ENCODE measurements at places on chromosomes 2 and 18.

- no peak overlapping the region for H3K27ac ChIP-seq
- no peak for DNase-seq
- H3K4me3 ChIP-seq = no peak overlapping the region
- H3K4me1 ChIP-seq = no peaks in the 10 kb centered on the region
Observed at GRCh38 chr2:136319237-136319636, 201.3 kb upstream of the CXCR4 start.

- peak overlapping the region; percentile 31 for H3K27ac ChIP-seq
- no peak for DNase-seq
- H3K27me3 ChIP-seq = no peaks in the 10 kb centered on the region
- H3K36me3 ChIP-seq = peaks cover 20% of the 10 kb centered on the region
- H3K4me3 ChIP-seq = no peak overlapping the region
- peaks cover 4% of the 10 kb centered on the region for H3K4me1 ChIP-seq
Observed at GRCh38 chr2:60764736-60765534, 8.9 kb downstream of the PAPOLG start.

GRCh38 chr2:128368437-128369107 lies 49.9 kb upstream of the HS6ST1 start:
- no peak overlapping the region for H3K4me3 ChIP-seq
- peaks cover 20% of the 10 kb centered on the region for H3K4me1 ChIP-seq
- no peak overlapping the region for H3K27ac ChIP-seq
- no peaks in the 10 kb centered on the region for H3K36me3 ChIP-seq

DNA sequence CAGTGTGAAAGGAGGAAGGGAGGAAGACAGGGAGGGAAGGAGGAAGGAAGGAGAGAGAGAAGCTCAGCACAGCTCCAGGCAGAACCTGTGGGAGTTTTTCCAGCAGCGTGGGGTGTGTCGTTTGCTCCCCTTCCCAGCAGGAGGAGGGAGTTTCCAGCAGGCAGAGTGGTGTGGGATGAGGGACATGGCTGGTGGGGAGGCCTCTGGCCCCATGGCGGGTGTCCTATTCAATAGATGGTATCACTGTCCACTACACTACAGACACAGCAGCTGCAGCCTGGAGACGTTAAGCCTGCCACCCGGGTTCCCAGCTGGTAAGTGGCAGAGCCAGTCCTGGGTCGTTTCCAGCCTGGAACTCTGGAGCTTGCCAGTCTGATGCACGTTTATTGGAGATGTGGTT lies 44.7 kb downstream of the GLI2 start:
- peaks cover 32% of the 10 kb centered on the region for H3K4me1 ChIP-seq
- H3K27me3 ChIP-seq = peaks cover 8% of the 10 kb centered on the region
- H3K27ac ChIP-seq = no peak overlapping the region
- H3K4me3 ChIP-seq = no peak overlapping the region

- H3K36me3 ChIP-seq = peaks cover 15% of the 10 kb centered on the region
- peak overlapping the region; percentile 89 for H3K4me3 ChIP-seq
- H3K27ac ChIP-seq = peak overlapping the region; percentile 100
- DNase-seq = no peak
- no peaks in the 10 kb centered on the region for H3K27me3 ChIP-seq
Observed at GRCh38 chr2:241314226-241315092, 1.0 kb downstream of the HDLBP start.

DNA sequence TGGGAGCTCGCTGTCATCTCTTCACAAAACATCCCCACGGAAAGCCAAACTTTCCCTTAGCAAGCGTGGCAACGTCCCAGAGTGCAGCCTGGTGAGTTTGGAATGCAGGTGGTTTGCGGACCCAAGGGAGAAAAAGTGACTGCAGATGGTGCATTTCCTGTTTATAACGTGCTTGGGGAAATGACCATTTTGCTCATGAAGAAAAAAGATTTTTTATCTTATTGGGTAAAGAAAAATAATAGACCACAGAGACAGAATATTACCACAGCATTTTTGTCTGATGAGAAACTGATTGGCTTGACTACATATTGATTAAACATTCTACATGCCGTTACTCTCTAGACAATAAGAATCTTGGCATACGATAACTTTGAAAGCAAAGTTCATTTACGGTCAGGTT lies 136.5 kb downstream of the COPS8 start:
- H3K27me3 ChIP-seq = peaks cover 4% of the 10 kb centered on the region
- H3K36me3 ChIP-seq = no peaks in the 10 kb centered on the region
- peaks cover 7% of the 10 kb centered on the region for H3K4me1 ChIP-seq
- H3K27ac ChIP-seq = no peak overlapping the region

DNA sequence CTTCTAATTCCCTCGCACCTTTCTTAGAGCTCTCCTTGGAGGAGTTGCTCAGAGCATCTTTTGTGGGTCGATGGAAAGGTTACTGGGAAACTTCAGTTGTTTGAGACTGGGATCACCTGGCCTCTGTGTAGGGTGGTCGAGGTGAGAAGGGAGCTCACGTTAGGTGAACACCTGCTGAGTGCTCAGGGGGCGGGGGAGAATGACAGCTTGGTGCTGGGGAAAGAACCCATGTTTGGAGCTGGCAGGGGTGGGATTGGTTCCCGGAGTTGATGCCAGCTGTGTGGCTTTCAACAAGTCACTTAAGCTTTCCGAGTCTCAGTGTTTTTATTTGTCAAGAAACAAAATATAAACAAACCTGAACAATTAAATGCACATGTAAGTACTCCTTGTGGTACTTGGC lies 122.3 kb downstream of the GLI2 start:
- H3K27ac ChIP-seq = no peak overlapping the region
- no peak for DNase-seq
- no peak overlapping the region for H3K4me3 ChIP-seq
- peaks cover under 1% of the 10 kb centered on the region for H3K4me1 ChIP-seq
- no peaks in the 10 kb centered on the region for H3K36me3 ChIP-seq

- H3K4me3 ChIP-seq = peak overlapping the region; percentile 1
- H3K27me3 ChIP-seq = peaks cover 45% of the 10 kb centered on the region
- peak; percentile 25 for DNase-seq
- H3K27ac ChIP-seq = no peak overlapping the region
Observed at GRCh38 chr2:174344716-174345461, 10.1 kb downstream of the SP9 start.

DNA sequence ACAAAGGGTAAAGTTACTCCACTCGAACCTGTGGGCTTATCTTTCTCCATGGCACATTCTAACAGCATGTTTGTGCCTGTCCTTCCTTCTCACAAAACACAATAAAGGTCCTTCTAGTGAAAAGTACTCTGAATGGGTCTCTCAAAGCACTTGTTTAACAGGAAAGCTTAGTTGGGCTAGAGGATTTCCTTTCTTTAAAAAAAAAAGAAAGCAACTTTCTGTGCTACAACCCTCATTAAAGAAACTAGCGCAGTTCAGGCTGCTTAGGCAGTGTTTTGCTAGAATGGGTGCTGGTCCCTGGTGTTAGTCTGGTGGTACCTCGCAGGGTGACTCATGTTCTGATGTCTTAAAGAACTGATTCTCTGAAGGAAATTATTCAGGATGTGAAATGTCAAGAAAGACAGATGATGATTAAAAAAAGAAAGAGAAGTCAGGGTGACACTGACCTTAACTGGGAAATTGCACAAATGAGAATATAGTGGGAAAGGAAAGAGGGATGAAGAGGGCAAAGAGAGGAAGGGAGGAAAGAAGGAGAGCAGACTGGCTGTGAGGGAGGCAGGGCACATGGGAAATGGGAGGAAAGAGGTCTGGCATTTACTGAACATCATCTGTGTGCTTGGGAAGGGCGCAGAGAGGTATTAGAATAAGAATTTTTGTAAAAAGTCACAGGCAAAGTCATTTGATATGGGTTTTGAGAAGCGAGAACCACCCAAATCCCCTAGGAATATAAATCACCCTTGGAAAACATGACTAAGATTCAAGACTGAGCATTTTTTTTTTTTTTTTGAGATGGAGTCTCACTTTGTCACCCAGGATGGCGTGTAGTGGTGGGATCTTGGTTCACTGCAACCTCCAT lies 74.9 kb downstream of the ATP8B1 start:
- H3K27me3 ChIP-seq = no peaks in the 10 kb centered on the region
- H3K4me3 ChIP-seq = peak overlapping the region; percentile 55
- peak overlapping the region; percentile 54 for H3K27ac ChIP-seq
- DNase-seq = no peak
- peaks cover 1% of the 10 kb centered on the region for H3K36me3 ChIP-seq

- no peaks in the 10 kb centered on the region for H3K36me3 ChIP-seq
- peaks cover 9% of the 10 kb centered on the region for H3K4me1 ChIP-seq
- no peak overlapping the region for H3K4me3 ChIP-seq
- DNase-seq = no peak
- no peaks in the 10 kb centered on the region for H3K27me3 ChIP-seq
Observed at GRCh38 chr2:225097035-225097434, 54.8 kb upstream of the DOCK10 start.

- DNase-seq = no peak
- H3K4me3 ChIP-seq = no peak overlapping the region
- no peaks in the 10 kb centered on the region for H3K27me3 ChIP-seq
Observed at GRCh38 chr2:140658760-140659692, 1471.8 kb downstream of the LRP1B start.

- no peak for DNase-seq
- H3K27ac ChIP-seq = no peak overlapping the region
- H3K4me1 ChIP-seq = no peaks in the 10 kb centered on the region
- no peak overlapping the region for H3K4me3 ChIP-seq
Observed at GRCh38 chr2:195031411-195031810, 625.6 kb upstream of the SLC39A10 start.

DNA sequence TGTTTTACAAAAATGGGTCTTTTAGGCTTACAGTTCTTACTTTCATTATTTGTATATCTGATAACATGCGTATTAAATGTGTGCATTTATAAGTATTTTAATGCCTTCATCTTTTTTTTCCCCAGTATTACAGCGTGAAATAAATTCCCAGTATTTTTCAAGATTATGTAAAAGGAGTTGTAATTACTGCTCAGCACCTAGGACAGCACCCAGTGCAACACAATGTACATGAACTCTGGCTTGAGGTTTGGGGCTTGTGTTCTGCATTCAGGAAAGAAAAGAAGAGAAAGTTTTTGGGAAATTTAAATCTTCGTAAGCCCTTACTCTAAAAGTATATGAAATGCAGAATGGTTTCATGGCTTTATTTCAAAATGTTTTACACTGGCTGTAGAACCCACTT lies 16.7 kb downstream of the ZNF638 start:
- H3K4me3 ChIP-seq = no peak overlapping the region
- H3K27ac ChIP-seq = no peak overlapping the region
- no peaks in the 10 kb centered on the region for H3K4me1 ChIP-seq
- DNase-seq = no peak
- no peaks in the 10 kb centered on the region for H3K27me3 ChIP-seq

- H3K4me3 ChIP-seq = no peak overlapping the region
- no peak for DNase-seq
- peaks cover 14% of the 10 kb centered on the region for H3K27me3 ChIP-seq
- H3K27ac ChIP-seq = no peak overlapping the region
- no peaks in the 10 kb centered on the region for H3K4me1 ChIP-seq
Observed at GRCh38 chr18:79405781-79406575, 10.2 kb downstream of the NFATC1 start.

- H3K36me3 ChIP-seq = no peaks in the 10 kb centered on the region
- no peak overlapping the region for H3K27ac ChIP-seq
- no peak for DNase-seq
- H3K4me3 ChIP-seq = no peak overlapping the region
Observed at GRCh38 chr2:241011751-241012510, 13.5 kb downstream of the SNED1 start.

All from keratinocyte (primary cell).